RPMI7951 (cell line): ENCODE measurements at places on chromosomes 1 and 21.

DNA sequence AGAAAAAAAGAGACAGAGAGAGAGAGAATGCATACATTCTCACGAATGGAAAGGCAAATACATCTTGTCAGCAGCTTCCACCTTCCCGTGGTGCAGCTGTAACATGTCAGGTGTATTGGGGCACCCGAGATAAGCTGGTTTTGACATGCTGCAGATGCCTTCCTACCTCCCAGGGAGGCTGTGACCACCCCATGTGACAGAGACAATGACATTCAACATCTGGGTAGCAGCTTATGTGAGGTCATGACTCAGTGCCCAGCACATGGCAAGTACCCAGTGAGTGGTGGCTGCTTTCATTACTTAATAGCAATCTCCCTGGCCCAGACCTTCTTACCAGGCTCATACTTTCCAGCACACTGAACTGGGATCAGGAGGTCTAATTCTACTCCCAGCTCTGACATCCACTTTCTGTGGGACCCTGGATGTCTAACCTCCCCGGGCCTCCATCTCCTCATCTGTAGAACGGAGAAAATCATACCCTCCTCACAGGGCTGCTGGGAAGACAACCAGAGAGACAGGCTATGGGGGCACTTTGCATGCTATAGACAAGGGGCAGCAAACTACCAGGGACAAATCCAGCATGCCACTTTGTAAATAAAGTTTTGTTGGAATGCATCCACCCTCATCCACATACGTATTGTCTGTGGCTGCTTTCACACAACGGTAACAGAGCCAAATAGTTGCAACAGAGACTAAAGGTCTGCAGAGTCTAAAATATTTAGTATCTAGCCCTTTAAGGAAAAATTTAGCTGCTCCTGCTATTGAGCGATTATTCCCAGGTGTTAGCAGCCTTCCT is 38.5 kb upstream of the ZBTB40 start:
- DNase-seq = peak; percentile 56

DNA sequence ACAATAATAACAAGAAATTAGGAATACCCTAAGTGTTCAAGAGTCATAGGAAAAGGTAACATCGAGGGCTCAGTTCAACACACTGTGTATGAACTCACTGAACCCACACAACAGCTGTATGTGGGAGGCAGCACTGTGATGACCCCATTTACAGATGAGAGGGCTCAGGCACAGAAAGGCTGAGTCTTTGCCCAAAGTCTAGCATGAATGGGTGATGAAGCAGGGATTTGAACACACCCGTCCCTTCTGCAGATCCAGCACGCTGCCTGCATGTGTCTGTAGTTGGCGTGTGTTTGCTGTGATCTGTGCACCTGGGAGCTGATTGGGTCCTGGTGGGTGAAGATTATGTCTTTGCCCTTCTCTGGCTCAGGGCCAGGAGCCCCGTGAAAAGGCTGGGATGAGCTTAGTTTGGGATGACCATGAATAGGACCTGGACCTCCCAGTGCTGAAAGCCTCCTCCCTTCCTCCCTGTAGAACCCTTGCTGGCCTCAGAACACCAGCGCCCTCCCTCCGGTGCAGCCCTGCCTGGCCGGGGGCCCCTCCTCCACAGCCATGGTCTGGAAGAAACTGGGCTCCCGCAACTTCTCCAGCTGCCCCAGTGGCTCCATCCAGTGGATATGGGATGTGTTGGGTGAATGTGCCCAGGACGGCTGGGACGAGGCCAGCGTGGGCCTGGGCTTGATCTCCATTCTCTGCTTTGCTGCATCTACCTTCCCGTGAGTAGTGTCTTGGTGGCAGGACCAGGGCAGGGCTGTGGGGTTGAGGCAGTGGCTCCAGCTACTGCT is 5.2 kb downstream of the SLC66A1 start:
- no peak for DNase-seq

DNA sequence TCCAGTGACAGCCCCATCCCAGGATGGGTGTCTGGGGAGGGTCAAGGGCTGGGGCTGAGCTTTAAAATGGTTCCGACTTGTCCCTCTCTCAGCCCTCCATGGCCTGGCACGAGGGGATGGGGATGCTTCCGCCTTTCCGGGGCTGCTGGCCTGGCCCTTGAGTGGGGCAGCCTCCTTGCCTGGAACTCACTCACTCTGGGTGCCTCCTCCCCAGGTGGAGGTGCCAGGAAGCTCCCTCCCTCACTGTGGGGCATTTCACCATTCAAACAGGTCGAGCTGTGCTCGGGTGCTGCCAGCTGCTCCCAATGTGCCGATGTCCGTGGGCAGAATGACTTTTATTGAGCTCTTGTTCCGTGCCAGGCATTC is 24.2 kb downstream of the PCSK9 start:
- no peak for DNase-seq

- DNase-seq = no peak
These were observed 1106.4 kb downstream of the AMY1C start for GRCh38 chr1:104856091-104856490.

GRCh38 chr1:245096311-245097066 is 58.3 kb upstream of the KIF26B start:
- no peak for DNase-seq

GRCh38 chr1:233566886-233567285 is 47.0 kb upstream of the KCNK1 start:
- DNase-seq = no peak
